ENCODE measurements at places on chromosomes 2 and 18.

GRCh38 chr2:237726401-237726830 lies 72.2 kb upstream of the RBM44 start:
- no peak for DNase-seq

DNA sequence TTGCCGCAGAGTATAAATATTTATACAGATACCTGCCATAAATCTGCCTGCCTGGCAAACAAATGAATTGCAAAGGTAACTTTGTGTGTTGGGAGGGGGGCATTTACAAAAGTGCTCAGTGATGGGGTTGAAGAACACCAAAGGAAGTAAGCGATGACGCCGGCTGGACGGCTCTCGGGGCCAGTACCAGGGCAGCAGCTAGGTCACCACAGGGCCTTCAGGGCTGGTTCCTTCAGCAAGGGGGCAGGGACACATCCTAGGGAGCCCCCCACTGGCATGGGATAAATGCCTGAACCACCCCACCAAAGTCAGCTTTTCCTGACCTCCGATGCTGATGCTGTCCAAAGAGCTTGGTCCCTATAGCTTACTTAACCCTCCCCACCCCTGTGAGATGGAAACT lies 190.4 kb downstream of the CELF4 start:
- DNase-seq = no peak

DNA sequence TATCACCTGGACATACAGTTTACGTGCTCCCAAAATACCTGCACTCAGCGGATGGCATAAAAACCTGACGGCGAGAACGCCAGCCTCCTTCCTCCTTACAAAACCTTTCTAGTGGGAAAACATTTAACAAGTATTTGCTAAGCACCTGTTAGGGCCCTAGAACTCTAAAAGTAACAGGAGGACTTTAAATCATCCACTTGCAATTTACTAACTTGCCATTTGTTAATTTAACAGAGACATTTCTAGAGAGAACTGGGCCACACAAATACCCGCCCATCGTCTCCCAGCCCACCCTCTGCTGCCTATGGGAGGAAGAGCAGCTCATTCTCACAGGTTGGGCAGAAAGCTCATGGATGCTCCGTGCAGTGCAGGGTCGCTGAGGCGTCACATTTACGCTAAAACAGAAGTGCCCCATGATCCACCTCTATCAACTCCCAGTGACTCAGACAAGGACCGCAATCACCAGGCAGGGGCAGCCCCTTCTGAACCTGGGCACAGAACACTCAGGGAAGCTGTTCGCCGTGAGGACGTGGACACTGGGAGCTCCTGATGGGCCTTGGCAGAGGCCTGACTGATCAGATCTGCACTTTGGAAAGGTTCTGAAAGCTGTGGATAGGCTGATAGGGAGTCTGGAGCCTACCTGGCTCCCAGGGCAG lies 106.9 kb downstream of the HDAC4 start:
- DNase-seq = peak; percentile 38

DNA sequence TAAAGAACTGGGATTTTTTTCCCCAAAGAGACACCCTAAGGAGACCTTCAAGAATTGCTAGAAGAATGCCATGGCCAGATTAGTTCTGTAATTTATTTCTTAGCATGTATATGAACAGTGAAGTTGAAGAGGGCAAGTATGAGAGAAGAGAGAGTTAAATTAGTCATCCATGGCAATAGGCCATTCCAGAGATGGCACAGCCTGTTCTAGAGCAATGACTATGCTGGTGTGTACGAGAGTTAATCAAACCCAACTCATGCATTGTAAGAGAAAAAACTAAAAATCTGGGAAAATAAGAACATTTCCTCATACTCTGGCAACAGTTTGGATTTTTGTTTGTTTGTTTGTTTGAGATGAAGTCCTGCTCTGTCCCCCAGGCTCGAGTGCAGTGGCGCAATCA lies 112.1 kb upstream of the PIK3C3 start:
- DNase-seq = no peak

GRCh38 chr2:111226876-111227700 lies 106.4 kb downstream of the BCL2L11 start:
- DNase-seq = no peak

- no peak for DNase-seq
These were observed 39.3 kb downstream of the TRABD2A start for GRCh38 chr2:84841577-84841976.

GRCh38 chr2:134370655-134371445 lies 117.0 kb downstream of the MGAT5 start:
- no peak for DNase-seq

- no peak for DNase-seq
These were observed 789.6 kb downstream of the RNF144A start for GRCh38 chr2:7706791-7707190.

- DNase-seq = no peak
These were observed 29.1 kb upstream of the TGIF1 start for GRCh38 chr18:3420919-3421279.

- no peak for DNase-seq
These were observed 16.2 kb downstream of the EML4 start for GRCh38 chr2:42185220-42185921.

DNA sequence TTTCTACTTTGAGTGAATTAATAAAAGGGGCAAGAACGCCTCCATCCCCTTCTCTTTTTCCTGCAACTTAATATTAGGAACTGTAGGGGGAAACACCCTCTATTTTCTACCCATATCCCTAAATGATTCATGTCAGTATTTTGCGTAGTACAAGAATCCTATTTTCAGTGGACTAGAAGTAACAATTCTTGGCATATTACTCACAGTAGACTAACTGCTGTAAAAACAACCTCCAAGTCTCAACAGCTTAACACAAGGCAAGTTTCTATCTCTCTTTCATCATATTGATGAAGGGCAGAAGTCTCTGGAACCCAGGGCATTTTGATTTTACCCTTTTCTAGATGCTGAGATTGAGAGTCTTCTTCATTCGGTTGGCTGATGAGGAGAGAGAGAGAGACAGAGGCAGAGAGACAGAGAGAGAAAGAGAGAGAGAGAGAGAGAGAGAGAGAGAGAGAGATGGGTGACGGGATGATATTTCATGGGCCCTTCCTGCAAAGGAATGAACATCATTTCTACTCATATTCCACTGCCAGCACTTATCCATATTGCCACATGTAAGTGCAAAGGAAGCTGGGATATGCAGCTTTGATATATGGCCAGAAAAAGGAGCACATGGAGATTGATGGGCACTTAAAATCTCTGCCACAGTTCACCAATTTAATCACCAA lies 481.6 kb downstream of the LPIN1 start:
- no peak for DNase-seq

- no peak for DNase-seq
These were observed 49.4 kb downstream of the CAVIN2 start for GRCh38 chr2:191797500-191797899.

GRCh38 chr2:194870974-194871535 lies 786.0 kb upstream of the SLC39A10 start:
- DNase-seq = no peak

DNA sequence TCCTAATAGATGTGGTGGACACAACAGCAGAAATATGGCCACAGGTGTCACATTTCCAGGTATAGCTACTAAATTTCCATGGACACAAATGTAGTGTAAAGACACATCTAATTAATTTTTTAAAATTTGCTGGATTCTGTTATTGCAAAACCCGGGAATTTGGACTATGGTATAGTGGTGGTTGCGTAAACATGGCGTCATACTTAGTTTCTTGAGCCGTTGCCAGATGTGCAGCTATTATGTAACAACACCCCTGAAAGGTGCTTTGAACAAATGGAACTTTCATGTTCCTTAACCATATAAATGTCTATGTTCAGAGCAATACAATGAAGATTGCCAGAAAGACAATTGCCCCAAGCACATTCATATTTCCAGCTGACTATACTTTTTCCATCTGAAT lies 85.9 kb downstream of the HRH4 start:
- DNase-seq = no peak

DNA sequence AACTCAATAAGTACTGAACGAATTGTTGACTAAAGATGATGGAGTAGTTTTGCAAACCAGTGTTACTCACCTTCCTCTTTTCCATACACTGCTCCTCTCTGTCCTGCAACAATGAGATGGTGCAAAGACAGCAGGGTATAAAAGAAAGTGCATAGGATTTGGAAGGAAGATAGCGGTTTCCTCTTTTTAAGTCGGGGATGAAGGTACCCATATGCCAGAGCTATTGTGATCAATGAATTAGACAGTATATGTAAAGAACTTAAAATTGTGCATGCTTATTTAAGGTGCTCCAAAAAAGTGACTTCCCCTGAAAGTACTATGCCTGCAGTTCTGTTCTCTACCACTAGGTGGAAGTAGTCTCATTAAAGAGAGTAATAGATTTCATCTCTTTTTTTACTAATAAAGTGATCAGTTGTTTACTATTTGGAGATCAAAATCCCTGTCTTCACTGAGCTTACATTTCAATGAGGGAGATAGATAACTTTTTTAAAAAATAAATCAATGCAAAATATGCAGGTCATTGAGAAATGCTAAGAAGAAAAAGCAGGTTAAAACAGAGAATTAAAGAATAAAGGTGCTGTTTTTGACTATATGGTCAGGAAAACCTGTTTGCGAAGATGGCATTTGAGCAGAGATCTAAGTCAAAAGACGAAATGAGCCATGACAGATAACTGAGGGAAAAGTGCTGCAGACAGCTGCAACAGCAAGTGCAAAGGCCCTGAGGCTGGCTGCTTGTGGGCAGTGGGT lies 339.7 kb upstream of the SLC14A2 start:
- no peak for DNase-seq

- DNase-seq = no peak
These were observed 45.3 kb downstream of the KIF3C start for GRCh38 chr2:25936889-25937545.

GRCh38 chr2:166375195-166375735 lies 479 bp downstream of the SCN9A start:
- DNase-seq = no peak

GRCh38 chr2:141316103-141316502 lies 814.7 kb downstream of the LRP1B start:
- DNase-seq = no peak

DNA sequence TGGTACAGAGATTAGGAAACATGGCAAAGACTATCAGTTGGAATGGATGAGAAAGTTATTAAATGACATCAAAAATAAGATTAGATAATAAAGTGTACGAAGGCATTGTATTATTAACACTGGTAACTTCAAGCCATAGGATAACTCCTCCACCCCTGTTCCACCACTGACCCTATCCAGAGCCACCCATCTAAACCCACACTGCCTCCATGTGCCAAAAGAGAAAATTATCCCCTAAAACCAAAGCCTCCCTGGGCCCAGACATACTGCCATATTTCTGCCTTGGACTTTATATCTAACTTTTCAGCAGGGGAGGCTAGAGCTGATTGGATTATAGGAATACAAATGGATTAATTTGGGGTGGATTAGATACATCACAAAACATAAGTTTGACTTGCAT lies 443.7 kb downstream of the BCL11A start:
- no peak for DNase-seq

- no peak for DNase-seq
These were observed 1269.0 kb upstream of the DDX18 start for GRCh38 chr2:116545286-116546068.

DNA sequence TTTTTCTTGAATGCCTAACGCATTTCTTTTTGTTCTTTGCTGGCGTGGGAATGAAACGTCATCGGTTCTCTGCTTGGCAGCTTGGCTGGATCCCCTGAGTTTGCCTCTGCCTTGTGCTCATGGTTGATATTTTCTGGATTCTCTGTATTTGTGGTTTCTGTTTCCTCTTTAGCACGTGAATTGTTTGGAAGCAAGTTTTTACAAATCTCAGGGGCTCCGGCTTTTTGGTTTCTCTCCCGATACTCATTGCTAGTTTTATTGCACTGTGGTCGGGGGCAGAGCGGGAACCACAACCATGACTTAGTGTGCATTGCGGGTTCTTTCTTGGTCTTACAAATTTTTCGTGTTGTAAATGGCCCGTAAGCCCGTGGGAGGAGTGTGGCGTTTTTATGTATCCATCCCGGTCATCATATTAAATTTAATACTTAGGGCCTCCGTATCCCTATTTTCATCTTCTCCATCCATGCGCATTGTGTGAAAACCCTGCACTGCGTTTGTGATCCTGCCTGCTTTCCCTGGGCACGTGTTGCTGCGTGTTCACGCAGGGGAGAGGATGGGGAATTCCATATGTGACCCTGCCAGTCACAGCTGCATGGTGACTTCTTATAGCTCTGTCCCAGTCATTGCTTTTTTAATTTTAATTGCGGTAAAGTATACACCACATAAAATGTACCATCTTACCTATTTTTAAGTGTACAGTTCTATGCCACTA lies 9.4 kb downstream of the RAMP1 start:
- no peak for DNase-seq

DNA sequence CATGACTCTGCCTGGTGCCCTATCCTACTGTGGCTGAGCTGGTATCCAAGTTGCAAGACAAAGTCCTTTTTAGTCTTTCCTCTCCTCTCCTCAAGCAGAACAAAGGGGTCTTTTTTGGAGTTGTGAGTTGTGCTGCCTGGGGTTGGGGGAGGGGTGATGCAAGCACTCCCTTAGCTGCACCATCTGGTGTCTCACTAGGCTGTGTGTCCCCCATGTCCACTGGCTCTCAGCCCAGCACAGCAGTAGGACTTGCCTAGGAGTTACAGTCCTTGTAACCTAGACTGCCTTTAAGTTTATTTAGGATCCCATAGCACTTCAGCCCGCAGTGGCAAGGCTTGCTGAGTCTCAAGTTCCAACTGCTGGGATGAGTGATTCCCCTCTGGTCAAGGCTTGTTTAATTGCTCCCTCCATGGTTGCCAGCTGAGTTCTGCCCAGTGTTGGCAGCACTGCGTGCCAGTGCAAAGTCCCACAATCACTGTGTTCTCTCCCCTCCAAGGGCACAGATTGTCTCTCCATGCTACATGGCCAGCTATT lies 13.2 kb upstream of the ILKAP start:
- no peak for DNase-seq

- no peak for DNase-seq
These were observed 32.0 kb downstream of the DNAH6 start for GRCh38 chr2:84548303-84548702.

DNA sequence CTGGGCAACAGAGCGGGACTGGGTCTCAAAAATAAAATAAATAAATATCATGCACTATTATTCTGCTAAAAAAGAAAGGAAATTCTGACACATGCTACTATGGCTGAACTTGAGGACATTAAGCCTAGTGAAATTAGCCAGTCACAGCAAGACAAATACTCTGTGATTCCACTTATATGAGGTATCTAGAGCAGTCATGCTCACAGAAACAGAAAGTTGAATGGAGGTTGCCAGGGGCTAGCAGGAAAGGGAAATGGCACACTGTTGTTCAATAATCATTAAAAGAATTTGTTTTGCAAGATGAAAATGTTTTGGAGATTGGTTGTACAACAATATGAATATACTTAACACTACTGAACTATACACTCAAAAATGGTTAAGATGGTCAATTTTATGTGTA lies 60.8 kb downstream of the NCKAP1 start:
- DNase-seq = no peak

GRCh38 chr18:5627776-5628511 lies 84.1 kb upstream of the EPB41L3 start:
- DNase-seq = no peak

- DNase-seq = no peak
These were observed 676.0 kb downstream of the NRXN1 start for GRCh38 chr2:50355891-50356290.

Measured in tibial artery (tissue), 4 donors.